ENCODE measurements at places on chromosomes 3 and 15.

DNA sequence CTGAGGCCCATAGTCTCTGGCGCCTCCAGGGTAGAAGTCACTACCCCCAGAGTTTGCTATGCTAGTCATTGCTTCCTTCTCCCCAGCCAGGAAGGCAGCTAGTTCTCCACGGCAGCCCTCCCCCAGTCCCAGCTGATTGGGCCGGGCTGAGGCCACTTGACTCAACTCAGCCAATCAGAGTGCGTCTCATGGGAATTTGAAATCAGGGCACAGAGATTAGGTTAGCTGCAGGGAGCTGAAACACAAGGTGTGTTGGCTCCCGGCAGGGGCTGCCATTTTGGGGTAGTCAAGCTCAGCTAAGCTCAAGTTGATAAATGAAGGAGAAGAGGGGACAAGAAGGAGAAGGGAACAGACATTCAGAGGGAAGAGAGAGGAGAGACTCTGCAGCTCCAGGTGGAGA is 32.8 kb downstream of the LINGO1 start:
- no peak for DNase-seq

- DNase-seq = no peak
These were observed 84.9 kb upstream of the ACP3 start for GRCh38 chr3:132232231-132232792.

- DNase-seq = no peak
These were observed 44.1 kb upstream of the VILL start for GRCh38 chr3:37946531-37946889.

DNA sequence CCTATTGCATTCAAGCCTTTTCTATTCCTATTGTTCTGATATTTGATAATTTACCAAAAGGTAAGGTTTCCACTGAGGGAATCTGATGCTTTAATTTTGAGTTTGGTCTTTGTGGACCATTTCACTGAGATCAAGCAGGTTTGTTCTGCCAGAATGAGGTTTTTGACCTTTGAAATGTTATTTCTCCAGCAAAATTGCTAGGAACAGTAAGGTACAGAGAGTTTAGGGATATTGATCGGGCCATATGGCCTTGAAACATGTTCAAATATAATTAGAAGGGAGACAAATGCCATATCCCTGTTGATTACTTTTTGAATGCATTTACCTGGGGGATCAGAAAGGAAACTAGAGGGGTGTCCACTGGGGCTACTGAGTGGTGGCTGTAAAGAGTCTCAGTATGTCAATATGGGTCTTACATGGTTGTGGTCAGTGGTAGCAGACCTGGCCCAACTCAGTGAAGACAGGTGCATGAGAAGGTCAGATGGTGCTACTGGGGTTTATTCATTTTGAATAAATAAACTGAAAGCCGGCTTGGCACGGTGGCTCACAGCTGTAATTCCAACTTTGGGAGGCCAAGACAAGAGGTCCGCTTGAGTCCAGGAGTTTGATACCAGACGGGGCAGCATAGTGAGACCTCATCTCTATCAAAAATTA is 100.2 kb downstream of the SV2B start:
- no peak for DNase-seq

DNA sequence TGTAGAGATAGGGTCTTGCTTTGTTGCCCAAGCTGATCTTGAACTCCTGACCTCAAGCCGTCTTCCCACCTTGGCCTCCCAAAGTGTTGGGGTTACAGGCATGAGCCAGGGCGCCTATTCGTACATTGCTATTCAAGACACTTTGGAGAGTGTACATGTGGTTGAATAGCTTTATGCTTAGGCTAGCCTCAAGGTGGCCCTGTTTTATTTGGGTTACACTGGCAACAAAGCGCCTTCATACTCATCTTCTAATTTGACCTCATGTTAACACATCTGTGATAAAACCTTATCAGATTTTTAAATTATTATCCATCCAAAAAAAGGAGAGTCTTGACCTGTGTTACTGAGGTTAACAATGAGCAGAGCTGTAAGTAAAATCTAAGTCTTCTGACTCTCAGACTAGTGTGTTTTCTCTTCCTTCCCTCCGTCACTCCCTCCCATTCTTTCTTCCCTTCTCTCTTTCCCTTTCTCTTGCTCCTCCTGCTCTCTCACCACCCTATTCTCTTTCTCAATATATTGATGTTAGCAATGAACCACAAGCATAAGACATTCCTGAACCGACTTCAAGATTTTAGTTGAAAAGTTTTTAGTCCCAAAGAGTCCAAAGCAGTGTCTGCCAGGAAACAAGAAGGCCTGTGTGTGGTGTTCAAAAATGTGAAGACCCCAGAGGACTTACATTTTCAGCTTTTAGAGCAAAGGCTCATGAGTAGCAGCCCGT is 603.7 kb upstream of the CFAP20DC start:
- DNase-seq = no peak

DNA sequence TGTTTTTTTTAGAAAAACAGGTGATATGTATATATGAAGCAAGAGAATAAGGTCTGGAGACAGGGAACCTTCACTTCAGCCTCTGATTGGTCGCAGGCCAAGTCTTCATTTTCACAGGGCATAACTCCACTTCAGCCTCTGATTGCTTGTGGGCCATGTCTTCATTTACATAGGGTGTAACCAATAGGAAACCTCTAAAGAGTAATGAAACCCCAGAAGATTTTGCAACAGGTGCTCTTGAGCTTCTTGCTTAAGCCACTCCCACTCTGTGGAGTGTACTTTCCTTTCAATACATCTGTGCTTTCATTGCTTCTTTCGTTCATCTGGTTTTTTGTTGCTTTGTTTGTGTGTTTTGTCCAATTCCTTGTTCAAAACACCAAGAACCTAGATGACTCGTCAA is 22.6 kb upstream of the SCG3 start:
- no peak for DNase-seq

DNA sequence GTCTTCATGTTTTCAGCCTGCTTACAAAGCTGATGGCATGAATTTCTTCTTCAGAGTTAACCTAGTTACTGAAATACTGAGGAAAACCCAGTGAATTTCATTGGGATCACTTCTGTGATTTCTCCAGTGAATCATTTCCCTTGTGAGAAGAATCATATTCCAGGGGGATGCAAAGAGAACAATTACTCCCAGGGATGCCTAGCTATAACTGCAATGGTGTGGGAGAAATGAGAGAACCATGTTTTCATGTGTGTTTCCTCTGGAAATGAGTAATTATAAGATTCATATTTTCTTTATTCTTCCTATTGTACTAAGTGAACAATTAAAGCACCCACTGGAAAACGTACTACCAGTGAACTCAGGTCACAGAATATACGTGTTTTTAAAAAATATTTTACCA is 485.4 kb downstream of the GRM7 start:
- DNase-seq = no peak

DNA sequence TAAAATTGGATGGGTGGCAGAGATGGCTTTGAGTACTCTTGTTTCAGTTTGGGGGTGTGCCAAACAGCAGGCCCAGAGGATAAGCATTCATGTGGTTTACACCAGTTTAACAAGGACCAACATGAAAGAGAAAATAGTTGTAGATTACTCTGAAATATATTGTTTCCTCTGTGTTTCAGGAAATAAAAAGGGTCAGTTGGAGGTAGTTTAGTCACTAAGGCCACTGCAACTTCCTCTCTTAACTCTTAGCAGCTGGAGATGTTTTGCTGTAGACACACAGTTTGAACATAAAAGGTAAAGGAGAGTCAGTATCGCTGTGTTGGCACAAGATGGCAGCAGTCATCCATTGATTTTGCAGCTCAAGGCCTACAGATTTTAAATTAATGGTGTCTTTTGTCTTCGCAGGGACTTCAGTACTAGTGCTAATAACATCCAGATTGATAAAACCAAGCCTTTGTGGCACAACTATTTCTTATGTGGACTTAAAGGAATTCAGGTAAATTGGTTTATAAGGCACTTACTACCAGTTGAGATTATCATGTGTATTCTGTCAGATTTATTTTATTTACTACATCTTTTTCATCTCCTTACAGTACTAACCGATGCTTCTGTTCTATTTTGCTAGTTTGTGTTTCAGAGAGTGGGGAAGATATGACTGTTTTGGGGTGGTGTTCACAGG is 65.5 kb downstream of the GALK2 start:
- peak; percentile 8 for DNase-seq

- DNase-seq = no peak
These were observed 62.6 kb downstream of the CADPS start for GRCh38 chr3:62812631-62813030.

GRCh38 chr15:38532728-38533127 is 31.9 kb downstream of the RASGRP1 start:
- no peak for DNase-seq

- no peak for DNase-seq
These were observed 38.5 kb upstream of the DNAJC13 start for GRCh38 chr3:132378846-132379245.

DNA sequence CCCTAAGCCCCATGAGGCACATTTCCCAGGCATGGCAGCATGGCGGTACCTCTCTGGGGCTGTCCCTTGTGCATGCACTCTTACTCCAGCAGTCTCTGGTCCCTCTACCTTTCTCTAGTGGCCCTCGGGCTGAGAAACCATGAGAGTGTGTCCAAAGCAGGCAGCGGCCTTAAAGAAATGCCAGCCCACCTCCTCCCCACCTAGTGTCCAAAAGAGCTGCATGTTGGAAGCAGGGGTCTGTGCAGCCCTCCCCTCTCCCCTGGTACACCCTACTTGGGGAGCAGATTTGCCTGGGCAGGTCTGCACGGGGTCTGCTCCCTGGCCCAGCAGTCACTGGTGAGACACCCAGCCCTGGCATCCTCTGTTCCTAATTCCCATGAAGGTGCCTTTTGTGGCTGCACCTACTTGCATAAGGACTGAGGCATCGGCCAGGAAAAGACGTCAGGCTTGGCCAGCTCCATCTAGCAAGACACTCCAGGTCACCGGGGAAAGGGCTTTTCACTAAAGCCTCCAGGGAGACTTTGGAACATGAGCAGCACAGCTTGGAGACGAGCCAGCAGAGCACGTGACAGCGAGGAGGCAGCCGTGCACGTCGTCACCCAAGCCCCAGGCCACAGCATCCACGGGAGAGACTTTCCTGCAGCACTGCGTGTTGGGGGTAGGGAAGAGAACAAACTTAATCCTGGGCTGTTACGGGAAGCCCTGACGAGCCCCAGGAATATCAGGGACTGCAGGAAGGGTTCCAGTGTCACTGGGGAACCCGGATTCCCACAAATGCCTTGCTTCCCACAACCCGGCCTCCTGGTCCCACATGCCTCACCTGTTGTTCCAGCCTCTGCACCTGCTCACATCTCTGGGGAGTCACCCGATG is 38.8 kb downstream of the TM2D3 start:
- DNase-seq = no peak

- no peak for DNase-seq
These were observed 9.7 kb downstream of the CCDC12 start for GRCh38 chr3:46966811-46967210.

GRCh38 chr3:65200310-65200970 is 512.6 kb upstream of the ADAMTS9 start:
- no peak for DNase-seq

GRCh38 chr3:133870822-133871221 is 24.9 kb downstream of the RAB6B start:
- DNase-seq = no peak

GRCh38 chr15:59177317-59177660 is 29.4 kb upstream of the LDHAL6B start:
- DNase-seq = no peak

DNA sequence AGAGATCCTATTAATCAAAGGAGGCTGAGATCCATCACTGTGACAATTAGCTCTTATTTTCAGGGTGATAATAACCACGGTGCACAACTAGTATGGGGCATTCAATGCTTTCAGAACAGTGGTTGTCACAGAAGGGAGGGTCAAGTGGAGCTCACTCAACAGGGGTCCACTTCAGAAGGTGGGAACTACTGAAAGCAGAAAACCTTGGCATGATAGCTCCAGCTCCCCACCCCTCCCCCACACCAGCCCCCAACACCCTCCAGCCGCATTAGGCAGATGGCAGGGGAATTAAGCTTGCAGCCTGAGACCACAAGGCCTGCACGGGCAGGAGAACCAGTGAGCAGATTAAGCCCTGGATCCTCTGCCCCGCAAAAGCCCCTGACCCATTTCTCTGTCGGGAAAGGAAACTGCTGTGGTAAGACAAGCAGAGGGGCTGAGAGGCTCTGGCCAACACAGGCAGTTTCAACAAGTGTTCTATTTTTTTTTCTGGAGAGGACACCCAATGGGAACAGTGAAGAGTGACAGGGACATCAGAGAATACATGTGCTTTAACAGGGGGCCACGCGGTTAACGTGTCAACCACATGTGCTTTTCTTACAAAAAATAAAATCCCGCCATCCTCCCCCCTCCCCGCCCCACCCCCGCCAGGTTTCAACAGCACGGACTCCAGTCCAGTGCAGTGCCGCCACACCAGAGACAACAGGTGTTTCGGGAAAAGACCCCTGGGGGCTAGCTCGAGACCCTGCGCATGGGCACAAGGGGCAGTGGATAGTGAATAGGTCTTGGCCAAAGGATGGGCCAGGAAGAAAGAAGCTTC is 997 bp downstream of the FYCO1 start:
- DNase-seq = peak; percentile 22

- no peak for DNase-seq
These were observed 103.8 kb downstream of the WDR76 start for GRCh38 chr15:43930556-43930955.

DNA sequence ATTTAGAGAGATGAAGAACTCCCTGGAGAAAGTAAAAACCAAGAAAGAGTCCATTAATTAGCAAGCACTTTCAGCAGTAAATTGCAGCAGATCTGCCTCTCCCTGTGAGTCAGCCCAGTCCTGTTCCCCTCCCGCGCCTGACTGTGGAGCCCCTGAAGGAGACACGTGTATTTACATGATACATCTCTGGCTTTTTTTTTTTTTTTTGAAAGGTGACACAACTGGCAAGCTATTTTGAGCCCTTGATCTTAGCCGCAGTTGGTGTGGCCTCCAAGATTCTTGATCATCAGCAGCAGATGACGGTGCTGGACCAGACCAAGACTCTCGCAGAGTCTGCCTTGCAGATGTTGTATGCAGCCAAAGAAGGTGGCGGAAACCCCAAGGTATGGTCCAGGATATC is 271.8 kb upstream of the TPM1 start:
- no peak for DNase-seq

- no peak for DNase-seq
These were observed 234.7 kb upstream of the PLSCR5 start for GRCh38 chr3:146839727-146840375.

GRCh38 chr3:116930786-116931185 is 221.2 kb downstream of the TUSC7 start:
- no peak for DNase-seq

DNA sequence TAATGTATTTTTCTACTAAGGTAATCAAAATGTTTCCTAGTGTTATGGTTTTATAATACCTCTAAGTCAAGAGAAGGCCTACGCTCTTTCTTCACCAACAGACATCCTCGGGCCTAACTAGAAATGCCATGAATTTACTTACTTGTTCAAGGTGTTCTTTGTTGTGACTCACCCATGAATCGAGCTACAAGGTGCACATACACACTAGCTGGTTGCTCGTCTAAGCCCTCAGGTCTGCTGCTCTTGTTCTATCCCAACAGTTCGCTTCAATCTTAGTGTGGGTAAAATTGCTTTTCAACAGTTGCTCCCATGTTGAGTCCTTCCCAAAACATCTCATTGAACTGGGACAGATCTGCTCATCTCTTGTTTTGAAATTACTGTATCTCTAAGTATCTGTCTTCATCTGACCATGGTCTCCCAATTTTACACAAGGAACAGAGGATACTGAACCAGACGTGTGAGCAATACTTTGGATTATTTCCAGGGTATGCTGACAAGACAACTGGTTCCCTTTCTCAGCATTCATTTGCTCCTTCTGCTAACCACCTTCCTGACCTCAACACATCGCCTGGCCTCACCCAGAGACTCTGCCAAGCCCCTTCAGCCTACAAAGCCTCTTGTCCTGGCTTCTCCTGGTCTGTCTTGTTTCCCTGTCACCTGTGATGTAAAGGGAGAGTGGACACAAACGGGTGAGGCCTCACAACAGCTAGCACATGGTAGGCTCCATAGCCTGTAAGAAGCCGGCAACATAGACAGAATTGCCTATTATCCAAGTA is 84.2 kb downstream of the NEDD4 start:
- no peak for DNase-seq
